Osteoblast (primary cell): ENCODE measurements at places on chromosomes 7 and 10. TPM values are rescaled to one million over a fixed set of nuclear protein-coding genes. Genes with fewer than 3 reads are reported as not detected.

- no peak overlapping the region for H3K4me3 ChIP-seq
- no peak for DNase-seq
- no peak overlapping the region for H3K27ac ChIP-seq
- H3K36me3 ChIP-seq: no peaks in the 10 kb centered on the region
- no peaks in the 10 kb centered on the region for H3K27me3 ChIP-seq
- peaks cover 22% of the 10 kb centered on the region for H3K4me1 ChIP-seq
These were observed 56.3 kb upstream of the BMPER start for GRCh38 chr7:33849004-33849403.

DNA sequence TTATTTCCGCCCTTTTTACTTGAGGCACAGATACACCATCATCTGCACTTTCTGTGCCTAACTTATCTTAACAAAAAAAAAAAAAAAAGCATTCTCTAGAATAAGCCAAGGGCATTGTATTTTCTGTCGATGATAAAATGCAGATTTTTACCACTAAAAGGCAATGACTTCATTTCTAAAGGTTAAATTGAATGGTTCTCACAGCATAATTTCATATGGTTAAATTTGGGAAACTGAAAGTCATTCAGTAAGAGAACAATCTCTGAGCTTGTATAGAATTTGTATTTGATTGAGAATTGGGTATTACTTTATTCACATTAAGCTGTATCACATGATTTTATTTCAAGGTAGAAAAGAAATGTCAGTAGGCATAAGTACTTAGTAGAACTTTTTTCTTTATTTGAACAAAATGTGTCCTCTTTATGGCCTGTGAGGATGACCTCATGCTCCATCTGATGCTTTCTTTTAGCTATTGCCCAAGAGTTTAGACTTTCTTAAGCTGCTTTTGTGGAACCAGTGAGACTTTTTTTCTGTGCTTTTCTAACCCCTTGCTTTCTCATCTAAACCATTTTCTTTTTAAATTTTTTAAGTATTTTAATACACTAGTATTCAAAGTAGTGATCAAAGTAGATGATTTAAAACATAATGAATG, 110.3 kb downstream of the LRRC4 start:
- no peak overlapping the region for H3K4me3 ChIP-seq
- H3K36me3 ChIP-seq: no peaks in the 10 kb centered on the region
- H3K4me1 ChIP-seq: peaks cover 14% of the 10 kb centered on the region
- no peaks in the 10 kb centered on the region for H3K27me3 ChIP-seq

GRCh38 chr10:100566561-100566960, 30.8 kb downstream of the HIF1AN start:
- H3K27me3 ChIP-seq: peaks cover 61% of the 10 kb centered on the region
- H3K4me3 ChIP-seq: no peak overlapping the region
- DNase-seq: no peak
- H3K4me1 ChIP-seq: peaks cover 13% of the 10 kb centered on the region

DNA sequence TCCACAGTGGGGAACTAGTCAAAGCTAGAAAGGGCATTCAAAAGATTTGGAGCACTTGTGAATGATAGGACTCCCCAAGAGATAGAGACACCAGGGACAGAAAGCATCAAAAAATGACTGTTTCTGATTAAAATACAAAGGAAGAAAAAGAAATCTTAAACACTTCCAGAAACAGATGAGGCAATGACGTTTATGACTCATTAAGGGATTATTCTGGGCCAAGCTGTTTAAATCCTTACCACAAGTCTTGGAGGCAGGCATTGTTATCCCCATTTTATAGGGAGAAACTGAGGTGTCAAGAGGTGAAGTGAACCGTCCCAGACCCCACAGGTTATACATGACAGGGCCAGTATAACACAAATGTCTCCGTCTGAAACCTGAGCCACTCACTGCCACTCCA, 68.3 kb upstream of the AMPH start:
- H3K36me3 ChIP-seq: no peaks in the 10 kb centered on the region
- H3K27me3 ChIP-seq: peaks cover 4% of the 10 kb centered on the region
- no peak overlapping the region for H3K27ac ChIP-seq
- H3K4me3 ChIP-seq: no peak overlapping the region
- no peaks in the 10 kb centered on the region for H3K4me1 ChIP-seq

GRCh38 chr10:97788552-97789442, 17.0 kb upstream of the SFRP5 start:
- H3K27me3 ChIP-seq: peaks cover 14% of the 10 kb centered on the region
- H3K36me3 ChIP-seq: no peaks in the 10 kb centered on the region
- no peak overlapping the region for H3K27ac ChIP-seq
- H3K4me3 ChIP-seq: no peak overlapping the region
- H3K4me1 ChIP-seq: no peaks in the 10 kb centered on the region

DNA sequence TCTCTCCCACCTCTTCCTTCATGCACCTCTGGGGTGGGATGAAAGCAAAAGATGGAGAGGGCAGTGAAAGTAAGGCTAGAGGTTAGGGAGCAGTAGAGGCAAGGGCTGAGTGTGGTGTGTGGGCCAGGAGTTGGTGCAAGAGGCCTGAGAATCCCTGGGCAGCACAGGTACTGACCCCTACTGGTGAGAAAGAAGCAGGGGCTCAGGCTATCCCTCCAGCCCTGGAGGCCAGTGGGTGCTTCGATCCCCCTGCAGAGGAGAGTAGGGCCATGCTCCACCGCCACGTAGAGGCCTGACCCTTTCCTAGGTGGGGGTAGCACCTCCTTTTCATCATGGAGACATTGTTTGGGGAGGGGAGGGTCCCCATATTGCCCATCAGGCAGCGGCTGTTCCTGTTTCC, 9.8 kb downstream of the CDHR1 start:
- no peak overlapping the region for H3K4me3 ChIP-seq
- H3K27me3 ChIP-seq: peaks cover 3% of the 10 kb centered on the region
- no peak for DNase-seq
- H3K4me1 ChIP-seq: no peaks in the 10 kb centered on the region

- DNase-seq: peak; percentile 88
- no peaks in the 10 kb centered on the region for H3K36me3 ChIP-seq
- no peak overlapping the region for H3K4me3 ChIP-seq
- H3K4me1 ChIP-seq: no peaks in the 10 kb centered on the region
These were observed 456.2 kb downstream of the REEP3 start for GRCh38 chr10:63977329-63977923.

DNA sequence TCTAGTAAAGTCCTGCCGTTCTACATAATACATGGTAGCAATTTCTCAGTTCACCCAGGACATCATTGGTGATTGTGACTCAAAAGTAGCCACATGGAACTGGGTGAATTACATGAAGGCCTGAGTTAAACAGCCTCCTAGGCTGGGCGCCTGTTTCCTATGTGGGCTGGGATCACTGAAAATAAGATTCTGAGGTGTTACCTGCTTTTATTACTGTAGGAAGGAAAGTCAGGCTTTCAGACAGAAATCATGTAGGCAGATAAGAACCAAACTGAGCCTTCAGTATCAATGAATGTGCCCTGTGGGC, 160.4 kb downstream of the CAMK1D start:
- H3K36me3 ChIP-seq: no peaks in the 10 kb centered on the region
- H3K27me3 ChIP-seq: no peaks in the 10 kb centered on the region
- H3K4me3 ChIP-seq: no peak overlapping the region
- DNase-seq: no peak

The SLC16A9 gene
- 0.72 and 1.2 TPM in 2 replicates for total RNA-seq

The TDRD1 gene
- 0.59 and 0.72 TPM in 2 replicates for total RNA-seq

The HHEX gene
- 0.36 and 0.59 TPM in 2 replicates for total RNA-seq
